ENCODE measurements at places on chromosomes 2 and 18. TPM values are rescaled to one million over a fixed set of nuclear protein-coding genes. Genes with fewer than 3 reads are reported as not detected.

DNA sequence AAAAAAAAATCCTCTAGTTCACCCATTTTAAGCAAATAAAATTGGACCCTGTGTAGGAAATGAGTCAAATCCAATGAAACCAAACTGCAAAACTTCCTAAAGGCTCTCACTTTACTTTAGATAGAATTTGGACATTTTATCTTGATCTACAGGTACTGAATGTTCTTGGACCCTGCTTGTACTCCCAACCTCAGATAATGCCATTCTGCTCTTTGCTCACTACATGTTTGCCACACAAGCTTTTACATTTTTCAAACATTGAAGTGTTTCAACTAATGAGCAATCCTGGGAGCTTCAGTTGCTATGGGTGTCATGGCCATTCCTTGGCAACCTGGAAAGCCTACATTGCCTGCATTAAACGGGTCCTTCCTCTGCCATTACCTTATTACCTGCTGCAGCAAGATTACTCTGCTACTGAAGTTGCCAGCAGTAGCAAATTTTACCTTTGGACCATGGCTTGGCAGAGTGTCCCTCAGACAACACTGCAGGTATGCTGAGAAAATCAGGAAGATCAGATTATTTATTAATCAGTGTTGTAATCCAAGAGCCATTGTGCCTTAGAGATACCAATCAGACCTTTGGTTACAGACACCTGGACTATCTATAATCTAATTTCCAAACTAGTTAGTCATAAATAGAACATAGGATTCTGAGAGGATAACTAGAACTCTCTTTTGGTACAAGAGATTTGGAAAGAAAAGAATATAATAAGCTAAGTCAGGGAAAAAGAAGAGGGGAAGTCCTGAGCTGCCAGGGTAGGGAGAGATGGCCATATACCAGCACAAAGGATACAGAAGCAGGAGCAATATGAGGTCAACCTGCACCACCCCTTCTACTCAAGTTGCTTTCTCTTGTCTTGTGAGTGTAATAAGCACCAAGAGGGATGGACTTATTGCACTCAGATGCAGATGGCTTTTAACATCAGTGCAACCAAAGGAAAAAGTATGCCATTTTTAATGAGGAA is 293.3 kb upstream of the TFPI start:
- no peak for DNase-seq
- no peak overlapping the region for H3K27ac ChIP-seq
- no peaks in the 10 kb centered on the region for H3K36me3 ChIP-seq
- no peaks in the 10 kb centered on the region for H3K27me3 ChIP-seq
- H3K4me1 ChIP-seq = no peaks in the 10 kb centered on the region

- H3K4me1 ChIP-seq = peaks cover 15% of the 10 kb centered on the region
- peaks cover 34% of the 10 kb centered on the region for H3K36me3 ChIP-seq
- no peak overlapping the region for H3K27ac ChIP-seq
Observed at GRCh38 chr2:105297216-105297615, 32.3 kb downstream of the TGFBRAP1 start.

DNA sequence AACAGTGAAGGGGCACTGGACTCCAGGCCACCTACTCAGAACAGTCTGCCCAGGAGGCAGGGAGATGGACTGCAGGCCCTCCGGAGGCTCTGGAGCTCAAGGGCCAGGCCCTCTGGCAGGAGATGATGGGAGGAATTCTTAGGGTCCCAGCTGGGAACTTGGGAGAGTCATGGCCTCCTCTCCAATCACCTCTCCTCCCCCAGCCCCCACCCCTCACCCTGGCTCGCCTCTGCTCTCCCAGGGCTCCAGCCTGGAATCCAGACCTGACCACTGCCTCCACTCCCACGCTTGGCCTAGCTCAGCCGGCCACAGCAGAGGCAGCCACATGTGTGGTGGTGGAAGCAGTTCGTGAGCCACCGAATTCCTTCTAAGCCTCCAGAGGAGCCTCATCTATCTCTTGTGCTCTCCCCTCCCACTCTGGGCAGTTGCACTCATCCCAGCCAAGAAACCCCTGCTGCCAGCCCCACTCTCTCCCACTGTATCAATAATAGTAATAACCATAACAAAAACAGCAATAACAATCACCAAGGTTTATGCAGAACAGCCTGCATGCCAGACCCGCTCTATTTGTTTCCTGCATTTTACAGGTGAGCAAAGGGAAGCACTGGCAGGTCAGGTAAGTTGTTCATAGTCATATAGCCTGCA is 67.4 kb downstream of the TNS1 start:
- H3K4me3 ChIP-seq = peak overlapping the region; percentile 84
- peaks cover 3% of the 10 kb centered on the region for H3K36me3 ChIP-seq
- peak overlapping the region; percentile 95 for H3K27ac ChIP-seq
- H3K4me1 ChIP-seq = peaks cover 100% of the 10 kb centered on the region
- no peaks in the 10 kb centered on the region for H3K27me3 ChIP-seq

Gene TMEM163
- total RNA-seq = 0.22 TPM

- H3K4me1 ChIP-seq = no peaks in the 10 kb centered on the region
- DNase-seq = no peak
- no peaks in the 10 kb centered on the region for H3K27me3 ChIP-seq
- H3K27ac ChIP-seq = no peak overlapping the region
- no peaks in the 10 kb centered on the region for H3K36me3 ChIP-seq
- no peak overlapping the region for H3K4me3 ChIP-seq
Observed at GRCh38 chr2:143694335-143694734, 565.1 kb downstream of the ARHGAP15 start.

GRCh38 chr2:18412980-18413675 is 147.3 kb downstream of the RDH14 start:
- no peaks in the 10 kb centered on the region for H3K4me1 ChIP-seq
- no peaks in the 10 kb centered on the region for H3K27me3 ChIP-seq
- no peaks in the 10 kb centered on the region for H3K36me3 ChIP-seq
- H3K4me3 ChIP-seq = no peak overlapping the region
